ENCODE measurements at places on chromosomes 2 and 18.

DNA sequence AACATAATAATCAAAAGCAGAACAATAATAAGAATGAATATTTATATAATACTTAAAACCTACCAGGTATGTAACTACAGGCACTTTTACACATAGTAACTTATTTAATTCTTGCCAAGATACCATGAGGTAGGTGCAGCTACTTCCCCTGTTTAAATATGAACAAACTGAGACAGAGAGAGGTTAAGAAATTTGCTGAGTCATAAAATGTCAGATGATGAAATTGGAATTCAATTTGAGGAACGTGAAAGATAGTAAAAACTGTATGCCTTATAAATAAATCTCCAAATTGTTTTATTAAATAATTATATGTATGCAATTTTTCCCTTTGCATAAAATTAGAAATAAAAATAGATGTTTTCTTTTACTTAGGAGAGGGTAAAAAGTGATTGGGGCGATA, 1103.3 kb upstream of the NRXN1 start:
- no peak for DNase-seq

DNA sequence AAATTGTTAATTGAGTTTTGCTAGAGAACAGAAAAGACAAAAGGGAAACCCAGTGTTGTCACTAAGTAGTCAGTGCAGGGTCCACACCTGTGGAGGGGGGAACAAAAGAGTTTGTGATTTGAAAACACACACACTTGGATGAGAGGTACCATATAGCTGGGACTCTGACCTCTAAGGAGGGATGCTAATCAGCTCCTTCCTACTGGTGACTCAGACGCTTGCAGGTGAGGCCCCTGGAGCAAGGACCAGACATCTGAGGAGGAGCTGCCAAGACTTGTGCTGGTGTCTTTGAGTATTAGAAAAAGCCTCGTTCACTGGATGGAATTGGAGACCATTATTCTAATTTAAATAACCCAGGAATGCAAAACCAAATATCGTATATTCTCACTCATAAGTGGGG, 146.4 kb upstream of the MAP2 start:
- DNase-seq: no peak

DNA sequence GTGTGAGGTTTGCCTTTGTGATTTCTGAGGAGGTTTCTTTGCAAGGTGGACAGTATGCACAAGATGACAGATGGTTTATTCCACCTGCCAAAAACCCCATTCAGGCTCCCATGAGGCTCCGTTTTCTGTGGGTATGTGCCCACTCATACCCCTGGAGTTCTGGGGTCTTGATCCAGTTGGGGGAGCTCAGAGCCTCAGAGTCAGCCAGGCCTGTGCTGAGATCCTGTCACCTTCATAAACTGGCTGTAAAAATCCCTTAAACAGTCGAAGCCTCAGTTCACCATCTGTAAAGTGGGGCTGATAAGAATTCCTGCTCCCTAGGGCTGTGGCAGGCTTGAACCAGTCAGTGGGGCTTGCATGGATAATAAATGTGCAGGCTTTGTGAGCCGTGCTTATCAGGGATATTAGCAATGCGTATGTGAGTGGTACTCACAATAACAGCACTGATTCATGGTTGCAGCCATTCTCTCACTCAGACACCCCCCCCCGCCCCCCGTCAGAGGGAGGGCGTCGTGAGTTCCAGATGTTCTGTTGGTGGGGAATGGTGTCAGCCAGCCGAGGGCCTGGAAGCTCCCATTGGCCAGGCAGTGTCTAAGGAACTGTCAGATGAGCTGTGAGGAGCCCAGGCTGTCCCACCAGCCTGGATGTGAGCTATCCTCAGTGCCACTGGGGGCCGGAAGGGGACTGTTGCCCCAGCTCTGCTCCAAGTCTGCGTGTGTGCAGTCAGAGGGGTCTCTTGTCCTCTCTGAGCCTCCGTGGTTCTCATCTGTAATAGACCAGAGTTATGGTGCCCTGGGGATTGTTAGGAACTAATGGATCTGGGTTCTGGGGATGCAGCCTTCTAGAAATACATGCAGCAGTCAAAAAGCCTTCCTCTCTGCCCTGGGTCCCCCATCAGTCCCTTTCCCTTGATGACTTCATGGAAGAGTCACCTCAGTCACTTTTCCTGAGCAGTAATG, 51.7 kb downstream of the KCNIP3 start:
- DNase-seq: no peak

- no peak for DNase-seq
Measured at GRCh38 chr18:55034742-55035141, 75.5 kb upstream of the CCDC68 start.

GRCh38 chr2:97961534-97961933, 34.2 kb downstream of the TMEM131 start:
- DNase-seq: no peak

- DNase-seq: no peak
Measured at GRCh38 chr2:232027530-232027929, 66.0 kb downstream of the DIS3L2 start.

GRCh38 chr18:49616618-49617328, 54.9 kb downstream of the LIPG start:
- DNase-seq: no peak

GRCh38 chr2:121237336-121237979, 47.5 kb downstream of the TFCP2L1 start:
- DNase-seq: no peak

Measured in bone marrow (tissue), 2 donors.